Tongue (tissue), 3 donors: ENCODE measurements at places on chromosomes 2 and 18.
A peak's percentile ranks its signal among the peaks of the same experiment; 100 is the strongest.

DNA sequence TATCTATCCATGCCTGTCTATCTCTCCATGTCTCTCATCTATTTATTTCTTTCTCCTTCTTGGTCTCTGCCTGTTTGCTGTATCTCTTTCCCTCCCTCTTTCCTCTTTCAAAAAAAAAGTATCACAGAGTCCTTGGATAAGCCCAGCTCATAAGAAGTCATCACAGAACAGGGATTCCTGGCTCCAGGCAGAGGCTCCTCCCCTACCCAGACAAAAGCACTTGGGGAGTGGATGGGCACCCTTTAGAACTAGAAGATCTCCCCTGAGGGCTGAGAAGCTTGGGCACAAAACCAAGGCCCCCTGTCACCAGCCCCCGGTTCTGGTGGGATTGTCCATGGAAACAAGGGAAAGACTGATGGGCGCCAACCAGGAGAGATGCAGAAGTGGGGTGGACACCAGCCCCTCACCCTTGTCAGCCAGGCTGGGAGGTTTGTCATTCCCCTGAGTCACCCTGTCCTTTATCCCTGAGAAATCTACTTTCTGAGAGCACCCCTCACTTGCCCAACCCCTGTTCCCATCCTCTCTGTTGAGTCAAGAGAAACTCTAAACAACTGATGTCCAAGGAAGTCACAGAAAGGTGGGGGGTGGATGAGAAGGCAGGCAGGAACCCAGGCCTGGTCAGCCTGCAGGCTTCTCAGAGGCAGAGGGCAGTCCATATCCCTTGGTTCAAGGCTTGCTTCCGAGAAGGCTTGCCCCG lies 127.1 kb downstream of the TNS1 start:
- no peak for DNase-seq

DNA sequence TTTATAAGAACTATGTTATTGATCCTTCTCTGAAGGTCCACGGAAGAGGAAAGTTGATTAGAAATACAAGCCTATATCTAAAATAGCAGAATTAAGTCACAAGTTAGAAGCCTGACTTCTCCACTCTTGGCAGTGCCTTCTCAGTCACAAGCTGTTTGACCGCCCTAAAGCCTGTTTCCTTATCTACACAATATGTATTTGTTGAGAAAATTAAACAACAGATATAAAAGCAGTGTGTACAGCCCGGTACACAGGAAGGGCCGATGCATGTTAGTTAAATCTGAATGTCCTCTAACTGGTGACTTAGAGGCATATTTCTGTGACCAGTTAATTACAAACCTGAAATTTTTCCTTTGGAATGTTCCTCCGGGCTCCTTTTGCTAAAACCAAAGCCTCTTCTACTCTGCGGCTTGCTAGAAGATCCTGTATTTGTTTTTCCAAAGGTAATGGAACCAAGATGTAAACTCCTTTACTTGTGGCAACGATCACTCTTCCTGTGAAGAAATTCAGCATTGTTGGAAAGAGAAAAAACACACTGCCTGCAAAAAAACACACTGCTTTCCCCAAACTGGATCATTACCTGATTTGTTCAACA lies 33.4 kb downstream of the TGFBRAP1 start:
- no peak for DNase-seq

GRCh38 chr2:140276661-140277060 lies 1496.5 kb upstream of the NXPH2 start:
- no peak for DNase-seq

- no peak for DNase-seq
Measured at GRCh38 chr2:239153806-239154591, 246.8 kb downstream of the HDAC4 start.

DNA sequence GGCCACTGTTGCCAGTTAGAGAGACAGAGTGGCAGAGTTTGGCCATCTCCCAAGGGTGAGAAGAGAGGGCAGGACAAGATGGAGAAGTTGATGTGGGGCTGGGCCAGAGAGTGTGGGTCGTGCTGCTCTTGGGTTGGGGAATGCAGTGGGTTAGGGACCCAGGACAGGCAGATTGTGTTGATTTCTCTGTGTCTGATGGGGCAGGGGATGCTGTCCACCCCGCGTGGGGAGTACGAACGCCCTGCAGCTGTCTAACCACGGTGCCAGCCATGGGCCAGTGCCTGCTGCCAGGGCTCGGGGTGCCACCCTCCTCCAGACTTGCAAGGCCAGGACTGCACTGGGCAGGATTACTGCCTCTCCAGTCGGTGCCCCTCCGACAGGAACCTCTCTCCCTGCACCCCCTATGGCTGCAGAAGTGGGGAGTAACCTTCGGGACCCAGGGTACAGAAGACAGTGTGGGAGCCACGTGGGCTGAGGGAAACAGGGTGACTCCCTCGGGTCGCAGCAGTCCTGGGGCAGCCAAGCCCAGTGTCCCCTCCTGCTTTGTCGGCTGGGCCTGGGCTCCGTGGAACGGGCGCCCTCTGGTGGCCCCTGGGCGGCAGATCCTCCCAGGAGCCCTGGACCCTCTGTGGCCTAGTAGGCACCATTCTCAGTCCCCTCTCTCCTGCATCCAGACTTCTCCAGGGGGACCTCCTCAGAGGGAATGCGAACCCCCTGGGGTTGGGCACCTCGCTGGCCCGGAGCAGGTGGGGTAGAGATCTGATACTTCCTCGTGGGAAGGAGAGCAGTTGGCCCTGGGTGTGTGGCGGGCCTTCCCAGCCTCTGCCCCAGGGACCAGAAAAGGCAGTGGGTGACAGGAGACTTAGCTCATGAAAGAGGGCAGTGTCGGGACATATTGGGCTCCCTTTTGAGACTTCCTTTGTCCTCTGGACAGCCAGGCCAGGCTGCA lies 2.7 kb downstream of the GPC1 start:
- peak; percentile 89 for DNase-seq

DNA sequence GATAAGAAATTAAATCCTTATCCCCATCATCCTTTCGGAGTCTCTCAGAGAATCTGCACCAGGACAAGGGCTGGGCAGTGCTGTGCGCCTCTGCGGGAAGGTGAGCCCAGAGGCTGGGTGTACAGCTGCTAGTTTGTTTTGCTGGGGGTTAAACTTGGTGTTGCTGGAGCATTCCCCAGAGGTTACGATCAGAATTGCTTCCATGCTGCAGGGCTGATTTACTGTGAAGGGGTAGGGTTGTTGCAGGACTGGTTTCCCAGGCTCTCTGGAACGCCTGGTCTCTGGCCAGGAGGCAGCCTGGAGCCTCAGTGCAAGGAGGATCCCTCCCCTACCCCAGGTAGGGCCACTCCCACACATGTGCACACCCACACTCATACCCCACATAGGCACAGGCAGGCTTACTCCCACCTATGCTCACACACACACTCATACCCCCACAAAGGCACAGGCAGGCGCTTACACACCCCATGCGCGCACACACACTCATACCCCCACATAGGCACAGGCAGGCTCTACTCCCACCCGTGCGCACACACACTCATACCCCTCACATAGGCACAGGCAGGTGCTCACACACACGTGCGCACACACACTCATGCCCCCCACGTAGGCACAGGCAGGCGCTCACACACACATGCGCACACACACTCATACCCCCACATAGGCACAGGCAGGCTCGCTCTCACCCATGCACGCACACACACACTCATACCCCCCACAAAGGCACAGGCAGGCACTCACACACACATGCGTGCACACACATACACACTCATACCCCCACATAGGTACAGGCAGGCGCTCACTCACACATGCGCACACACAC lies 11.3 kb downstream of the CNNM4 start:
- DNase-seq: peak; percentile 46

GRCh38 chr2:232999354-232999753 lies 13.7 kb downstream of the NGEF start:
- DNase-seq: peak; percentile 40

- DNase-seq: no peak
Measured at GRCh38 chr2:109126501-109126860, 2.5 kb upstream of the SH3RF3 start.

DNA sequence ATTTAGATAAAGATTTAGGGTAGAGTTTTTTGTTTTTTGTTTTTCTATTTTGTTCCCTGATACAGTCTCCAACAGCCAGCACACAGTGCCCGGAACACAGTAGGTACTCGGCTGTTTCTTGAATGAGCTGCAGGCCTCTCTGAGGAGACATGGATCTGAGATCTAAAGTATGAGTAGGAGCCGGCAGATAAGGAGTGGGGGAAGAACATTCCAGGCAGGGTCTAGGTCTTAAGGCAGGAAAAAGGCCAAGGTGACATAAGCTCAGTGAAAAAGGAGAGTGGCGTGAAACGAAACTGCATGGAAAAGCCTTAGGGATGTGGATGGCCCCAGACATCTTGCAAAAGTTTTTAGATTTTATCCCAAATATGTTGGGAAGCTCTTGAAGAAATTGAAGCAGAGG lies 94.4 kb downstream of the ITGB1BP1 start:
- no peak for DNase-seq

- no peak for DNase-seq
Measured at GRCh38 chr18:21215490-21215889, 26.5 kb upstream of the GREB1L start.

DNA sequence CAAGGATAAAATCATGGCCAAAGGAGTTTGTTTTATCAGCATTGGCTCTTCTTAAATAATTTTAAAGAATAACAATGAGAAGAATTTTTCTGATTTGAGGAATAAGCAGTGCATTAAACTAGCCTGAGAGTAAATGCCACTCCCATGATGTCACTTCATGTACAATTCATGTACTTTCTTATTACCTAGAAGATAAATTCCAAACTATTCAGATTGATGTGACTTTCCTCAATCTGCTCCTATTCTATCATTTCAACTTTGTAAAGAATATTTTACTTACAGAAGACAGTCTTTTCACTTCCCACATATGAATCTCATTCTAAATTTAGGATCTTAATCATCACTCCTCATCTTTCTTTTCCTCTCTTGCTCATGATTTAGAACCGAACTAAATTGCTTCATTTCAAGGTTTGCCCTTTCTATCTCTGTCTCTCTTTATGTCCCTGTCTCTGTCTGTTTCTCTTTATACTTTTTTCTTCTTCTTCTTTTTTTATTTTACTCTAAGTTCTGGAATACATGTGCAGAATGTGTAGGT lies 1142.0 kb upstream of the PIK3C3 start:
- no peak for DNase-seq

DNA sequence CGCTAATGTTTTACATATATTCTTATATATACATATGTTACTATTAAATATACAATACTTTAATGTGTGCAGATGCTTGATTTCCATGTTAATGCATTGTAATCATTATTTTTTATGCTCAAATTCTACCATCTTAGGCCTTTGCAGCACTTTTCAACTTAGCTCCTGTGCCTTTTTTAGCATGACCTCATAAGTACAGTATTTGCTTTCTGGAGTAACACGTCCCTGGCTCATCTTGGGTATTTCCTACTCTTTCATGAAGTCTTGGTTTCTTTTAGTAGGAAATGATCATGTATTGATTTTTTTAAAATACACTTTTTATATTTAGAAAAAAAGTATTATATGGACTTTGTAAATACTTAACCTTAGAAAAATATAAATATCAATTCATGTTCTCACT lies 36.5 kb downstream of the CAB39 start:
- DNase-seq: no peak

DNA sequence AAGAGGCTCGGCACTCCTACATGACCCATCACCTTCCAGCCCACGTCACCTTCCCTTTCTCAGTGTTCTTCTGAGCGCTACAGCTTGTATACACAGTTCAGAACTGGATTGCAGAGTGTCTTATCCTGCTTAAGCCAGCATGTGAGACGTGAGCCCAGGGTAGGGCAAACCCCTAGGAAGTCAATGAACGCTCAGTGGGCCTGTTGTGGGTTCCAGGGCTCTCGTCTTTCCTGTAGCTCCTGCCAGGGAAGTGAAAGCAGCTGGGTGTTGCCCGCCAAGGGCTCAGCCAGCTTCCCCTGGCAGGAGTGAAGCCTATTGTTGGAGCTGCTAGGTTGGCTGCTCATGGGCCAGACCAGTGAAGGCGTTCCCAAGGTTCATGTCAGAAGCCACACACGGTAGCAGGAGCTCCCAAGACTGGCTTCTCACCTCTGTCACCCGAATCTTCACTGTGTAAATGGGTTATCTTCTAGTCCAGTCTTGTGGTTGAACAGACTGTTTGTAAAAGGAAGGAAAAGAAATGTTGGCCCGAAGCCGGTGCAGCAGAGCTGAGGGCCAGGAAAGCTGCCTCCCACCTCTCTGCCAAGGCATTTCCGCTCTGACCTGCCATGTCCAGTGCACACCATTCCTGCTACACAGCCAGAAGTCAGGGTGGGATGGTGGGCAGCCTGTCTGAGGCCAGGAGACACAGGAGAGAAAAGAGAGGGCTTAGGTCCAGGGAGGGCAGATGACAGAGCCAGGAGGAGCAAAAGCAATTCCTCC lies 69.6 kb upstream of the RMDN2 start:
- no peak for DNase-seq
